ENCODE measurements at places on chromosomes 3 and 15. TPM values are rescaled to one million over a fixed set of nuclear protein-coding genes. Genes with fewer than 3 reads are reported as not detected.

The GPR149 gene
- total RNA-seq: not detected

- H3K4me1 ChIP-seq: no peaks in the 10 kb centered on the region
- no peak overlapping the region for H3K27ac ChIP-seq
Measured at GRCh38 chr15:46751303-46751702, 966.0 kb upstream of the SEMA6D start.

DNA sequence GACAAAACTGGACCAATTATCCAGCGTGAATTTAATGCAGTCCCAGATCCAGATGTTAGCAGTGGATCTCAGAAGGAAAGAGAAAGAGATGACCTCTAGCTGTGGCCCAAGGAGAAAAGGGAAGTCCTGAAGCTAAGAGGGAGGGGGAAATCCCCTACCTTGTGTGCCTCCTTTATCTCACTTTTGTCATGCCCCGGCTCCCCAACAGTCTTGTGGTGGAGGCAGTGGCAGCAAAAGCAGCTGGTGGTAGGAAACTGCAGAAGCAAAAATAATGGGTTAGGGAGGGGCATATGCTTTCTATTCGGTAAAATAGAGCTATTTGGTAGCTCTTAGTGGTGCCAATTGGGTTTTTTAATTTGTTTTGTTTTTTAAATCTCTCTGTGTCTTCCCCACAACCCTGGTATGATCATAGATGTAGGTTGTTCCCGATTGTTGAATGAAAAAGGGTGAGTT, 56.5 kb downstream of the MCTP2 start:
- H3K4me3 ChIP-seq: no peak overlapping the region
- H3K4me1 ChIP-seq: no peaks in the 10 kb centered on the region
- H3K27me3 ChIP-seq: no peaks in the 10 kb centered on the region
- H3K36me3 ChIP-seq: no peaks in the 10 kb centered on the region

The TUBGCP4 gene
- total RNA-seq: 38.3 TPM

DNA sequence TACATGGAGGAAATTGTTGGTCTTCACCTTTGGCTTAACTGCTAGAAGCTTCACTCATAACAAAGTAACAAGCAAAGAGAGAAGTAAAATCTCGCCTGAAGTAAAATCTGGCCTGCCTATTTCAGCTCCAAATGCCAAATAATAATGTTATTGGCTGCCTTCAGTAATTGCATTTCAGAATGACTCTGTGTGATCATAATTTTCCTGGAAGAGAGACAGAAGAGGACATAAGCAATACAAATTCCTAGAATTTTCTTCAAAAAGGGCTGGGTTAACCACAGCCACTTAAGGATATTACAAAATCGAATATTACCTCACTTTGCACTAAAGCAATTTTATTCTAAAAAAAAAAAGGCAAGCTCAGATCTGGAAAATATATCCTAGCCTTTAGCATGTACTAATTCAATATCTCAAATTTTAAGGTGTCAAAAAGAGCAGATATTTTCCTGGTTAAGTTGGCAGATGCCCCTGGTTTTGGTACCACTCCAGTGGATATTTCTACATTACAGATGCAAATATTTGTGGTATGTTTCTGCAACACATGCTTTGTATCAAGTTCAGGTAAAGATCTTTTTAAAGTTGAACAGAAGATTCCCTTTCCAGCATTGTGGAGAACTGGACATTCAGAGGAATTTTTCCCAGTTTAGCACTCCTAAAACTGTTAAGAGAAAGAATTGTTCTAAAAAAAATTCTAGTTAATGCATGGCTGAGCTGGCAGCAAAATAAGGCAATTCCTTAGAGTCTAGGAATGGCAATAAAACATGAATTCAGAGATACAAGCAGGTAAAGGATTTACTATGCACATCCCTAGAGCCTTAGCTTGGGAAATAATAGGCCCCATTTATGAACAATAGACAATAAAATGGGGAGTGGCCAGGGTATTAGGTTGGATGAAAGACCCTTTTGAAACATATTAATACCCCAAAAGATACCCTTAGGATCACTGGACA, 116.7 kb downstream of the STAC start:
- H3K27ac ChIP-seq: no peak overlapping the region
- no peaks in the 10 kb centered on the region for H3K36me3 ChIP-seq
- H3K27me3 ChIP-seq: no peaks in the 10 kb centered on the region
- H3K4me1 ChIP-seq: no peaks in the 10 kb centered on the region

- H3K27me3 ChIP-seq: no peaks in the 10 kb centered on the region
- no peak for DNase-seq
- H3K4me3 ChIP-seq: no peak overlapping the region
- H3K27ac ChIP-seq: no peak overlapping the region
- no peaks in the 10 kb centered on the region for H3K4me1 ChIP-seq
Measured at GRCh38 chr3:25706213-25706612, 41.5 kb upstream of the TOP2B start.

DNA sequence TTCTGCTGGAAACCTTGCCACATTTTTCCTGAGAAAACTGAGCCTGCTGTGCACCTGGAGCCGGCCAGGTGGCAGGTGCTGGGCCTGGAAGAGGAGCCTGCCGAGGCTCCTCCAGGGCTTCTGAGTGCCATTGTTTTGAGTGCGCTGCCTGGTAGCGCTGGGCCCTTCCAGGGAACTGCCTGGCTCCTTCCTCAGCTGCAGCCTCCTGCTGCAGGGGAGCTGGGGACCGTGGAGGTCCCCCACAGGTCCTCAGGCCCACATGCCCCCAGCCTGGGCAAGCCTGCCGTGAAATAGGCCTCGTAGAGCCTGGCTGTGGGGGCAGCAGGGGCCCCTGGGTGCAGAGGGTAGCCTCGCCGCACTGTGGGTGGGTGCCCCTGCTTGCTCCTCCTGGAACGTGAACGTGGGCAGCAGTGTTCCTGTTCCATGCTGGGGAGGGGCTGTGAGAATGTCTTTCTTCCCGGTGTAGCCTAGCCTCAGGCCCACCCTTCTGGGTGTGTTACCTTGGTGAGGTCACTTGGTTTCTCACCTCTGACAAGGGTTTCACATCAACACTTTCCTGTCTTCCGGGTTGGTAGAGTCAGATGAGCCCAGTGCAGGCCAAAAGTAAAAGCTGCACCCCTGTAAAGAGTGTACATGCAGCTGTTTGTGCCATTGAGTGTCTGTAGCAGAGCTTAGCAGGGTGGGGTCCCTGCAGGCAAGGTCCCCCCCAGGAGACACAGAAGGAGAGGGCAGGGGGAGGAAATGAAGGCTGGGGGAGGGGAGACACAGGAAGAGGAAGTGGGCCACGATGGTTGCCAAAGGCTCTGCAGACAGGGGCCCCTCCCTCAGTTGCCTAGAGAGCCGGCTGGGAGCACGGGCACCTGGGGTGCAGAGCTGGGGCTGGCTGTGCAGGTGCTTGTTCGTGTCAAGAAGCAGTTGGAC, 34.5 kb downstream of the KLF13 start:
- peak; percentile 77 for DNase-seq
- peaks cover 68% of the 10 kb centered on the region for H3K4me1 ChIP-seq
- no peaks in the 10 kb centered on the region for H3K27me3 ChIP-seq
- H3K27ac ChIP-seq: peak overlapping the region; percentile 94
- no peaks in the 10 kb centered on the region for H3K36me3 ChIP-seq

- H3K27ac ChIP-seq: no peak overlapping the region
- H3K36me3 ChIP-seq: peaks cover 6% of the 10 kb centered on the region
- H3K27me3 ChIP-seq: no peaks in the 10 kb centered on the region
- no peak for DNase-seq
Measured at GRCh38 chr15:93026380-93026817, 62.6 kb downstream of the RGMA start.

GRCh38 chr3:114417675-114418074, 123.8 kb downstream of the TIGIT start:
- DNase-seq: no peak
- no peak overlapping the region for H3K4me3 ChIP-seq
- H3K27ac ChIP-seq: no peak overlapping the region
- no peaks in the 10 kb centered on the region for H3K36me3 ChIP-seq
- no peaks in the 10 kb centered on the region for H3K4me1 ChIP-seq
- H3K27me3 ChIP-seq: no peaks in the 10 kb centered on the region

- H3K4me1 ChIP-seq: no peaks in the 10 kb centered on the region
- H3K27me3 ChIP-seq: peaks cover 11% of the 10 kb centered on the region
Measured at GRCh38 chr15:33315044-33315443, 4.3 kb downstream of the RYR3 start.

The SI gene
- 66.1 TPM for total RNA-seq

GRCh38 chr3:69579306-69580041, 159.8 kb upstream of the MITF start:
- H3K27me3 ChIP-seq: no peaks in the 10 kb centered on the region
- H3K4me1 ChIP-seq: no peaks in the 10 kb centered on the region
- no peaks in the 10 kb centered on the region for H3K36me3 ChIP-seq
- no peak overlapping the region for H3K27ac ChIP-seq
- no peak overlapping the region for H3K4me3 ChIP-seq
- no peak for DNase-seq

The CYP8B1 gene
- not detected for total RNA-seq

The EOMES gene
- total RNA-seq: 0.20 TPM

- no peaks in the 10 kb centered on the region for H3K4me1 ChIP-seq
- DNase-seq: no peak
- no peaks in the 10 kb centered on the region for H3K36me3 ChIP-seq
Measured at GRCh38 chr3:175267121-175267531, 408.0 kb downstream of the NAALADL2 start.

DNA sequence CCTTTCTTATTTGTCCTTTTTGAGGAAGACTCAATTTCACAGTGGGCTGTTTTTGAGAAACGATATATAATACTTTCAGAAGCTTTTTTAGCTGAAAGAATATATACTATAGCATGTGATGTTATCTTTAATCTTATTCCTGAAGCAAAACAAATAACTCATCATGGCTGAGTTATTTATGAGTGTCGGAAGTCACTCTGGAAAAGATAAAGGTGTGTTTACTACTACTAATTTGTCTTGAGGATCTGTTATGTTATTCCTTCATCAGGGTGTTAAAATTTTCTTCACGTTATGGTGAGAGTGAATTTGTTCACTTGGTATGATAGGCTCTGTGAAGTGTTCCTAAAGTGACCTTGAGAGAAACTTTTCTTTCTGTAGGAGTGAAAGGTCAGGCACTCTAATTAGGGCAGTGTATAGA, 4.7 kb downstream of the TCF12 start:
- H3K27me3 ChIP-seq: no peaks in the 10 kb centered on the region
- no peak for DNase-seq
- no peaks in the 10 kb centered on the region for H3K4me1 ChIP-seq
- no peaks in the 10 kb centered on the region for H3K36me3 ChIP-seq

- no peaks in the 10 kb centered on the region for H3K36me3 ChIP-seq
- H3K4me1 ChIP-seq: no peaks in the 10 kb centered on the region
- no peak for DNase-seq
- no peaks in the 10 kb centered on the region for H3K27me3 ChIP-seq
- H3K27ac ChIP-seq: no peak overlapping the region
Measured at GRCh38 chr3:143507735-143508580, 340.3 kb downstream of the SLC9A9 start.

The ZNF774 gene
- 13.7 TPM for total RNA-seq

DNA sequence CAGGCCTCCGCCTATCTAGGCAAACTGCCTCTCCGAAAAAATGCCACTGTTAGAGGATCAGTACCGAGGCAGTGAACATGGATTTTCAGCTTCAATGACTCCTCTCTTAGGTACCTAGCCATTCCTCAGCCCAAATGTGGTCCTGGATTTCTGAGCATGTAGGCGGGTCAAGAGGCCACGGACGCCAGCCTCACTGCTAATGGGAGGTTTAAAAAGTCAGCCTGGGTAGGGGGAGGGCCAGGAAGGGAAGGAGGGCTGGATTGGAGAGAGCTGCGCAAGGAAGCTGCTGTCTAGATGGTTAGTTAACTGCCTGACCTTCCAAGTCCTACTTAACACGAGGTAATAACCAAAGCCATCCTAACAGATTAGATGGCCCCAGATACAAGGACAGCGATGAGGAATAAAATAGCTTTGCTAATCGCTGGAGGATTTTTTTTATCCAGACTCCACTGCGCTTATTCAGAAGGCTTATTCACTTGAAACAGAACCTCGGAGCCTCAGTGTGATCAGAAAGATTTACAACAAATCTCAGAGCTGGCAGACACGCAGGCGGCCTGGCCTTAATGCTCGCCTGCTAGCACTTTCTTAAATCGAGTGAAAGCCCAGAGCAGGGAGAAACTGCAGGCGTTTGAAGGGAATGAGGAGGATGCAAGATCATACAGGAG, 34.3 kb downstream of the TLE3 start:
- H3K36me3 ChIP-seq: peaks cover 27% of the 10 kb centered on the region
- H3K4me1 ChIP-seq: peaks cover 4% of the 10 kb centered on the region
- no peak overlapping the region for H3K4me3 ChIP-seq
- no peak for DNase-seq
- H3K27me3 ChIP-seq: no peaks in the 10 kb centered on the region

The ZNF619 gene
- 7.7 TPM for total RNA-seq

The POU1F1 gene
- total RNA-seq: not detected

DNA sequence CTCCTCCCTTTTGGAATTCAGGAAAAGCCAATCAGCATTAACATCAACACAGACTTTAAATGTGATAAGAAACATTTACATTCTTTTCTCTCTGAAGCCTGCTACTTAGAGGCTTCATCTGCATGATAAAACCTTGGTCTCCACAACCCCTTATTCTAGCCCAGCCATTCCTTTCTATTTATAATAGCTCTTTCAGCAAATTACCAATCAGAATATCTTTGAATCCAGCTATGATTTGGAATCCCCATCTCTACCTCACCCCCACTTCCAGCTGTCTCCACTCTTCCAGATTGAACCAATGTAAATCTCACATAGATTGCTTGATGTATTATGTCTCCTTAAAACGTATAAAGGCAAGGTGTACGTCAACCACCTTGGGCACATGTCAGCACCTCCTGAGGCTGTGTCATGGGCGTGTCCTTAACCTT, 139.7 kb downstream of the TUSC7 start:
- DNase-seq: no peak
- no peaks in the 10 kb centered on the region for H3K27me3 ChIP-seq
- no peaks in the 10 kb centered on the region for H3K4me1 ChIP-seq
- H3K4me3 ChIP-seq: no peak overlapping the region
- H3K36me3 ChIP-seq: no peaks in the 10 kb centered on the region

DNA sequence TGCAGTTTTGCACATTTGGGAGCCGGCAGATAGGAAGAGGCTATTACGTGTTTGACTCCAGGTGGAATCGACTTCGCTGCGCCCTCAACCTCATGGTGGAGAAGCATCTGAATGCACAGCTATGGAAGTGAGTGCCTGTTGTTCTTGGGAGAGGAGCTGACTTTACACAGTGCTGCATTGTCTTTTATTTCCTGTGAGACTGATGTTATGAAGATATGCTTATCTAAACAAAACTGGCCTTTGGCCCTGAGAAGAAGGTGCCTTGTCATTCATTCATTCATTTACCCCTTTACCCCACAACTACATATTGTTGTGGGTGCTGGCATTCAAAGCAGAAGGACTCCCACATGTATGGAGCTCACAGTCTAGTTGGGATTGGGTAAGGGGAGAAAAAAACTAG, 32.6 kb downstream of the PSMD6 start:
- no peak overlapping the region for H3K27ac ChIP-seq
- H3K27me3 ChIP-seq: no peaks in the 10 kb centered on the region
- peaks cover 20% of the 10 kb centered on the region for H3K36me3 ChIP-seq
- H3K4me1 ChIP-seq: no peaks in the 10 kb centered on the region
- no peak overlapping the region for H3K4me3 ChIP-seq

The TRIM71 gene
- total RNA-seq: 0.40 TPM

All from colonic mucosa (tissue), 4 donors.